ENCODE measurements at places on chromosomes 7 and 10. TPM values are rescaled to one million over a fixed set of nuclear protein-coding genes. Genes with fewer than 3 reads are reported as not detected.

- DNase-seq, result no peak
These were observed 171.9 kb downstream of the USP6NL start for GRCh38 chr10:11439523-11440053.

- DNase-seq, result no peak
These were observed 3.7 kb upstream of the WASL start for GRCh38 chr7:123752534-123752933.

GRCh38 chr7:32846630-32847225 is 44.8 kb downstream of the KBTBD2 start:
- DNase-seq, result peak; percentile 76

DNA sequence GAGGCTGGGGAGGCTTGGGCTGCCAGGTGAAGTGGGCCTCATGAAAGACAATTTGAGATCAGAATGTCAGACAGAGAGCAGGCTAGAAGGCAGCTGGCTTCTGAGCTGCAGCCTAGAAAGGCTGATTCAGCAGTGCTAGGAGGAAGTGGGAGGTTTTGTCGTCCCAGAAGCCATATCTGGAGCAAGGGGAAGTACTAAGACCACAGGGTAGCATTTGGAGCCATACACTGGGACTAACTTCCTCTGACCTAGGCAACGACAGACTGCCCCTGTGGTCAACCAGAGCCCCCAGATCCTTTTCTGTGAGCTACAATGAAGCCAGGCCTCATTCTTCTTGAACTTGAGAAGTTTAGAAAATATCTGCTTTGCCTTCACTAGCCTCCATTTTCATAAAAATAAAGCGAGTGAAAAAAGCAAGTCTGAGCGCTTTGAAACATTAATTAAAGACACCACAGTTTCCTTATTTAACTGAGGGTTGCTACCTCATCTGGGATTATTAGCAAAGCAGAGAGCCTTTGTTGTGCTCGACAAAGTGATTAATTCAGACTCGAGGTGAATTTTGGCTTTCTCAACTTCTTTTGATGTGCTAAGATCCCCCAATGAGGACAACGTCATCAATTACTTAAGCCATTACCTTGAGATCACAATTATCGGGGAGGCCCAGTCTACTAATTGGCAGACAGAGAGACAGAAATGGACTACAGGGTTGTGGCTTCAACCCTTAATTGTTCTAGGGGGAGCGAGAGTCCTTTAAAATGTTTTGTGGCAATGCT is 26.6 kb downstream of the TBXAS1 start:
- DNase-seq, result no peak

- DNase-seq, result no peak
These were observed 29.8 kb downstream of the LEP start for GRCh38 chr7:128270826-128271272.

- no peak for DNase-seq
These were observed 19.7 kb upstream of the CCDC6 start for GRCh38 chr10:59926086-59926485.

The CYP3A4 gene
- 0.11 TPM for total RNA-seq

The PGAM2 gene
- total RNA-seq, result 62.5 TPM

The TOMM7 gene
- 272 TPM for total RNA-seq

The PDE6C gene
- total RNA-seq, result not detected

The CACNB2 gene
- not detected for total RNA-seq

The SEC31B gene
- 4.9 TPM for total RNA-seq
